ENCODE measurements at places on chromosomes 1 and 21.

- no peak for DNase-seq
These were observed 19.9 kb downstream of the ACTN2 start for GRCh38 chr1:236706183-236706582.

- DNase-seq = no peak
These were observed 17.3 kb upstream of the RAP1A start for GRCh38 chr1:111602302-111602701.

GRCh38 chr21:21010228-21010627, 12.0 kb downstream of the NCAM2 start:
- DNase-seq = no peak

GRCh38 chr21:43600642-43601402, 58.5 kb downstream of the HSF2BP start:
- DNase-seq = no peak

DNA sequence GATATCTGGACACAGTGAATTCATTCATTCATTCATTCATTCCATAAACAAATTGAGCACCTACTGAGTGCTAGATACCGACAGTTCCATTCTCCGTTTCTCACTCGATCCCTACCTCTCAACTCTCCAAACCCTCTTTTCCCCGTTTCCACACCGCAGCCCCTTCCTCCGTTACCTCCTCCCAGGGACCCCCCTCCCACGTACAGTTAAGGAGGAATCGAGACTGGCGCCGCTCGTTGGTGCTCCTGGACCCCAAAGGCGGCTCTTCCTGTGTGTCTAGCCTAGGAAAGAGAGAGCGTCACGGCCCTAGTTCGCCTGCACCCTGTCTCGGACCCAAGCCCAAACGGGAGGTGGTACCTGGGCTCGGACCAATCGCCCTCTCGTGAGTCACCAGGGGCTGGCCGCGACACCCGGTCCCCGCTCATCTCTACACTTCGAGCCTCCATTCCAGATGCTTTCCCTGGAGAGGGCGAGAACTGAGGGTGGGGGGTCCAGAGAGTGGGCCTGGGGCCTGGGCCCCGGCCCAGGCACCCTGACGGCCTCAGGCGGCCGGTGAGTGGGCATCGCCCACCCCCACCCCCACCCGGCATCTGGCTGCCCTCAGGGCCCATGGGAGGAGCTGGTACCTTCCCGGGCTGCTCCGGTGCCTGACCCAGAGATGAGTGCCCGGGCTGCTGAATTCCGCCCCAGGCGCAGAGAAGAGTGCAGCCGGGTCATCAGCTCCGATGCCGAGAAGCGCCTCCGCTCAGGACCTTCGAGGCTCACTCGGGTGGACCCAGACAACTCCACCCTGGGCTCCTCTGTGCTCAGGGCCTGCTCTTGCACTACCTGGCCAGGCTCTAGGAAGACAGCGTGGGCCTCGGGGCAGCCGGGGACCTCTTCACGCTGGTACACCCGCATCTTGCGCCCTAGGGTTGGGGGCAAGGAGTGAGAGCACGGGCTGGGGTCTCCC, 4.9 kb downstream of the ARHGEF19 start:
- DNase-seq = no peak

DNA sequence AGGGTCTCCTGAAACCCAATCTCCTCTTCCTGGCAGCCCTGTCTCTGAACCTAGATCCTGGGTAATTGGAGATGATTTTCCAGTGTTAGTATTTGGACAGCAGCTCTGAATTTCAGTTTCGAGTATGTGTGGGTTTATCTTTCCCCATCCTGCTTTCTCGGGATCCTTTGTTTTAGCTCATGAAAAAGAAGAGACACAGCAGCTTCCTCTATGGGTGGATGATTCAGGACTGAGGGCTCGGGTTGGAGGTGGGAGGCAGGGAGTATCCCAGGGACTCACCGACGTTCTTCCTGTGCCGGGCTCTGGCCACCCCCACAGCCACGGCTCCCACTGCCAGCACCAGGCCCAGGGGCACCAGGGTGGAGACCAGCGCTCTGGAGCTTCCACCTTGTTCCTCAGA, 10.4 kb upstream of the FCMR start:
- DNase-seq = no peak

DNA sequence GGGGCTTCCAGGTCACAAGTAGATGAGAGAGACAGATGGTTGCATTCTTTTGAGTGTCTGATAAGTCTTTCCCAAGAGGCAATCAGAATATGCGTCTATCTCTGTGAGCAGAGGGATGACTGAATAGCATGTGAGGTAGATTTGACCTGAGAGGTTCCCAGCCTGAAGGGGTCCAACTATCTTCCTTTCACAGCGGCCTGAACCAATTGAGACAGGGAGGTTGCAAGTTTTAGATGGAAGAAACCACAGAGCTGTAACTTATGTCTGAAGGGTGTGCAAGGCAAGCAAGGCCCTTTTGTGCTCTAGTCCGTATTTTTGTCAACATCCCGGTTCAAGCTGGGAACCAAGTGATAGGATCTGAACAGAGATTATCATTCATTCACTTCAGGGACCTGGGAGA, 9.9 kb upstream of the RNF187 start:
- no peak for DNase-seq

GRCh38 chr1:161940866-161941591, 82.6 kb downstream of the OLFML2B start:
- no peak for DNase-seq

DNA sequence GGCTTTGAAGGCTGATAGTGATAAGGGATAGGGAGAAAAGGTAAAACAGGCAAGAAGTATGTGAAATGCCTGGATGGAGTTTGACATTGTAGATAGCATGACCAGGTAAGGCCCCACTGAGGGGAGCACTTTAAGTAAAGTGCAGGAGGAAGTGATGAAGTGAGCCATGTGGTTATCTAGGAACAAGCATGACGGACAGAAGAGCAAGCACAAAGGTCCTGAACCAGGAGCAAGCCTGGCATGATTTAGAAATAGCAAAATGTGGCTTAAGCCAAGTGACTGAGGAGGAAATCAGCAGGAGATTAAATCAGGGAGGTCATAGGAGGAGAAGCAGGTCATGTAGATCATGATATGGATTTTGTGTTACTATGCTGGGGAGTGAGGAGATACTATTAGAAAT, 129.2 kb downstream of the GLUL start:
- no peak for DNase-seq

GRCh38 chr1:211355873-211356272, 29.2 kb downstream of the TRAF5 start:
- no peak for DNase-seq

DNA sequence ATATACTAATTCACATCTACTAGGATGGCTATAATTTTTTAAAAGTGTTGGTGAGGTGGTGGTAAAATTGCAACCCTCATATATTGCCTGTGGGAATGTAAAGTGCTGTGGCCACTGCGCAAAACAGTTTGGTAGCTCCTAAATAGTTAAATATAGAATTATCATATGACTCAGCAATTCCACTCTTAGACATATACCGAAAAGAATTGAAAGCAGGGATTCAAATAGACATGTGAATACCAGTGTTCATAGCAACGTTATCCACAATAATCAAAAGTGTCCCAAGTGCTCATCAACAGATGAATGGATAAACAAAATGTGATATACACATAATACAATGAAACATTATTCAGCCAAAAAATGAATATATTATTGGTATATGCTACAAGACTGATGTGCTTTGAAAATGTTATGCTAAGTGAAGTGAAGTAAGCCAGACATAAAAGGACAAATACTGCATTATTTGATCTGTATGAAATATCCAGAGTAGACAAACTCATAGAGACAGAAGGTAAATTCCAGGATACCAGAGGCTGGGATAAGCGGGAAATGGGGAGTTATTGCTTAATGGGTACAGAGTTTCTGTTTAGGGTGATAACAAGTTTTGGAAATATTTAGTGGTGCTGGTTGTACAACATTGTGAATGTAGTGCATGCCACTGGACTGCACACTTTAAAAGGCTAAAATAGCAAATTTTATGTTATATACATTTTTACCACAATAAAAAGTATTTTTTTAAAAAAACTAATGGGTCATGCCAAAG, 342.5 kb downstream of the SEC16B start:
- no peak for DNase-seq

DNA sequence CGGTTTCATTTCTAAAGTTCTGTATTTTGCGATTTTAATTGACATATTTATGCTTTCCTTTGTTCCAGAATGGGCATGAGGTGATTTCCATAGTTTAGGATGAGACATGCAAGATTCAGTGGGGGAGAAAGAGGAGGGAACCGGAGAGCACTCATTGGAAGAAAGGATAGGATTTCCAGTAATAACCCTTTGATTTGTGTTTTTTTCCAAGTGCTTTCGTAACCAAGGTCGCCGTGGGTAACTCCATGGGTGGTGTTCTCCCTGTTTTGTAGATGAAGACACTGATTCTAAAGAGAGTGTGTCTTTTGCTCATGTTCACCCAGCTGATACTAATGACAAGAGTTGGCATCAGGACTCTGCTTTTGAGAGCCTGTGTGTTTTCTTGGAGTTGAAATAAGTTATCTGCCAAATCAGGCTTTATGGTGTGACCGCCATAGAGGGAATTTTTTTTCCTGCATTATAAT, 170.1 kb downstream of the DHRS3 start:
- DNase-seq = no peak

DNA sequence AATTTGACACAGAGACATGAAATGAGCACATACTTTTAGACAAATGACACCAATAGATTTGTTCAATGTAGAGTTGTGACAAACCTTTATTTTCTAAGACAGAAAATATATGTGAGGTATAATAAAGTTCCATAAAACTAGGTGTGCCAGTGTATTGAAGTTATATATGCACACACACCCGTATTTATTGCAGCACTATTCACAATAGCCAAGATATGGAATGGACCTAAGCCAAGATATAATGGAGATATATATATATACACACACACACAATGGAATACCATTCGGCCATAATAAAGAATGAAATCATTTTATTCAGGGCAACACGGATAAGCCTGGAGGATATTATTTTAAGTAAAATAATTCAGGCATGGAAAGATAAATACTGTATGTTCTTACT, 1013.5 kb downstream of the KCNT2 start:
- no peak for DNase-seq

DNA sequence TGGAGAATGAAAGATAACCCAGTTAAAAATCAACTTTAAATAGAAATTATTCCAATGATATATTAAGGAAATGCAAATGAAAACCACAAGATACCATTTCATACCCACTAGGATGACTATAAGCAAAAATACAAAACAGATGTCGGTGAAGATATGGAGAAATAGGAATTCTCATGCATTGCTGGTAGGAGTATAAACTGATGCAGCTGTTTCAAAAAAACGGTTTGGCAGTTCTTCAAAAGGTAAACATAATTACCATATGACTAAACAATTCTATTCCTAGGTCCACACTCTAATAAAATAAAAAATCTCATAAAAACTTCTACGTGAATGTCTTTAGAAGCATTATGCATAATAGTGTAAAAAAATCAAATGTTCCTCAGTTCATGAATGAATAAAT, 763.3 kb upstream of the BRINP3 start:
- no peak for DNase-seq

DNA sequence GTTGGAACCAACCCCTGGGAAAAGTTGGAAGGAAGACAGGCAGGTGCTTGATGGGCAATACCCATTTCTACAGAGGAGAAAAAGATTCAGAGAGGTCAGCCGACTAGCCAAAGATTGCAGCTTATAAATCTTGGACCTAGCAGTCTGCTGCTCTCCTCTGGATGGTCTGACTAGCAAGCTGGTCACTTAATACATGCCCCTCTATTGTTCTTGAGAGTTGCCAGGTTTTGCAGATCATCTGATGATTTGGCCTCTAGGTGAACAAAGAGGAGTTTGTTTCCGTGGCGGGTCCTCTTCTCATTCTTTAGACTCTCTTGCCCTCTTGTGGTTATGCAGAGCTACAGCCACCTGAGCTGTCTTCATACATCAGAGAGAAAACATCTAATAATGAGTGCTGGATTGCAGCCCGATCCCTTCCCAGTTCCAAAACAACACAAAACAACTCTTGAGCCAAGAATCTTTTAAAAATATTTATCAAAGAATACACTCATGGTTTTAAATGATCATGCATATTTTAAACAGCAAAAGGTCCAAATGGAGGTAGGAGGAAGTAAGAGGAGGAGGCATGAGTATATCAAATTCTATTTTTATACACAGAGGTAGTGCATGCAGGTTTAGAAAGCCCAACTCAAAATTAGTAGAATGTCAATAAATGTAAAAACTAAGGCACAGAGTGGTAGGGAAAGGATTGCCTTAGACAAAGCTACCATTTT, 115.7 kb downstream of the SLC30A10 start:
- no peak for DNase-seq

All from stimulated activated CD4-positive, alpha-beta T cell treated with anti-CD3 and anti-CD28 coated beads, Interleukin-15, amount 100 ng/mL, for 1 hour (primary cell).